Stimulated activated CD4-positive, alpha-beta T cell treated with anti-CD3 and anti-CD28 coated beads, Interleukin-12 subunit alpha, Interleukin-12 subunit beta, amount 100 ng/mL, for 48 hours (primary cell): ENCODE measurements at places on chromosomes 3 and 15.

- no peak for DNase-seq
Measured at GRCh38 chr15:71083349-71083748, 31.9 kb upstream of the THSD4 start.

GRCh38 chr3:9266716-9267115, 17.3 kb upstream of the SRGAP3 start:
- DNase-seq: no peak

DNA sequence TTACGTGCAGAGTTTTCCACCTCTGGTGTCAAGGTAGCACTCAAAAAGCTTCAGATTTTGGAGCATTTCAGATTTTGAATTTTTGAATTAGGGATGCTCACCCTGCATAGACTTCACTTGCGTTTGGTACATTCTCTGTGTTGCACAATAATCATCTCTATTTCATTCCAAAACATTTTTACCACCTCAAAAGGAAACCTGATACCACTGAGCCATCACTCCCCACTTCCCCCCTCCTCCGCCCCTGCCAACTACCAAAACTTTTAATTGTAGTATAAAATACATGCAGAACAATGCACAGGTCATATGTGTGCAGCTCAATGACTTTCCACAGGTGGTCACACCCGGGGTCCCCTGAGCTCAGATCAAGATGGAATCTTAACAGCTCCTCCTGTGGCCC, 208.8 kb downstream of the SV2B start:
- DNase-seq: peak; percentile 18

GRCh38 chr3:157445857-157446256, 9.2 kb downstream of the PTX3 start:
- DNase-seq: no peak

DNA sequence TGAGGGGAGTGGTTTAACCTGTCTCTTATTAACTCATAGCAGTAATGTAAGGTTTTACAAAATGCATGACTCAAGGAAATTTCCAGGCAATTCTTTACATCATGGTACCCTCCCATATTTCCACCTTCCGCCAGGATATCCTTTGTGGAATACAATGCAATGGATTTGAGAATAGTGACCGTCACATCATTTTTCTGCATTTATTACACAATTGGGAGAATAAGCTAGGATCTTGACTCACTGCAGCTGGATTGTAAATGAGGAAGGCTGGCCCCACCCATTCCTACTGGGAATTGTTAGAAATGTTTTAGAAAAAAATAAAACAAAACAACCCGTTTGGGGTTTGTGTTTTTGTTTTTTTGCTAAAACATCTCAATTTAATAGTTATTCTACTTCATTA, 97.4 kb downstream of the IMPG2 start:
- DNase-seq: no peak

- DNase-seq: no peak
Measured at GRCh38 chr15:89860891-89861290, 32.9 kb downstream of the AP3S2 start.

GRCh38 chr3:120470870-120471269, 20.1 kb upstream of the FSTL1 start:
- DNase-seq: no peak

DNA sequence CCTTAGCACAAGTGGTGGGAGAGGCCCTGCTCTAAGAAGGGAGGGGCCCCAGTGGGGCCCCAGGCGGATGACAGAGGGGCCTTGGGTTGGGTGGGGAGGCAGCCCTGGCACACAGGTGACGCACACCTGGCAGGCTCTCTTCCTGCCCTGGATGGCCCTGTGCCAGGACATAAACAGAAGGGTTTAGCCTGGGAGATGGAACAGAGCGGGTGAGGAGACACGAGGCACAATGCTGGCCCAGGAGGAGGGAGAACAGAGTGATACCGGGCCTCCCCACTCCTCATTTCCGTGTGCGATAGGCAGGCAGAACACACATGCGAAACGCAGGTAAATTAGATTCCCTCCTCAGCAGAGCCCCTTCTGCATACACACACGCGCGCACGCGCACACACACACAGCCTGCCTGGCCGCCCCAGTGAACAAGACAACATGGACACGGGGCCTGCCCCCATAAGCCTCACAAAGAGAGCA, 39.8 kb downstream of the IDH2 start:
- no peak for DNase-seq

DNA sequence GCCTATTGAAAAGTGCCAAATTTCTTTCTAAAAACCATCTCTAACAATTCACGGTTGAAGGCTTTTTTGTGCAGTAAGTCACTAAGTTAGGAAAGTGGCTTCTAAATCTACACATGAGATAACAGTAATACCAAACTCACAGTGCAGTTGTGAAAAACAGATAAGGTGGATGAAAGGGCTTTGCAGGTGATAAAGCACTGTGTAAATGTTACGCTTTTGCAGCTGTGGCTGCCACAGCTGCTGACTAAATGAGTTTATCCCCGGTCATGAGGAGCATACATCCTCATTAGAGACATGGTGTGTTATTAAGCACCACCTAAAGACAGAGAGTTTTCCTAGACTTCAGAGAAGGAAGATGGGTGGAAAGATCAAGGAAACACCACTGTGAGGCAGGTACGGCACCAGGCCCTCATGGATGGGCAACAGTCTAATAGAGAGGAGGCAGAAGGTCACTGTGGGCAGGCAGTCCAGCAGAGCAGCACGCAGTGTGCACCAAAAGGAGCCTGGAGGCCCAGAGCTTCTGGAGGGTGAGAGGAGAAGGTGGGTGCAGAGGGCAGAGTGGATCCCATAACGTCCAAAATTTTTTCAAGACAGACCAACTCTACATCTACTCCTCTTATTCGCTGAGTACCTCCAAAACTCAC, 68.5 kb downstream of the FMN1 start:
- DNase-seq: no peak

DNA sequence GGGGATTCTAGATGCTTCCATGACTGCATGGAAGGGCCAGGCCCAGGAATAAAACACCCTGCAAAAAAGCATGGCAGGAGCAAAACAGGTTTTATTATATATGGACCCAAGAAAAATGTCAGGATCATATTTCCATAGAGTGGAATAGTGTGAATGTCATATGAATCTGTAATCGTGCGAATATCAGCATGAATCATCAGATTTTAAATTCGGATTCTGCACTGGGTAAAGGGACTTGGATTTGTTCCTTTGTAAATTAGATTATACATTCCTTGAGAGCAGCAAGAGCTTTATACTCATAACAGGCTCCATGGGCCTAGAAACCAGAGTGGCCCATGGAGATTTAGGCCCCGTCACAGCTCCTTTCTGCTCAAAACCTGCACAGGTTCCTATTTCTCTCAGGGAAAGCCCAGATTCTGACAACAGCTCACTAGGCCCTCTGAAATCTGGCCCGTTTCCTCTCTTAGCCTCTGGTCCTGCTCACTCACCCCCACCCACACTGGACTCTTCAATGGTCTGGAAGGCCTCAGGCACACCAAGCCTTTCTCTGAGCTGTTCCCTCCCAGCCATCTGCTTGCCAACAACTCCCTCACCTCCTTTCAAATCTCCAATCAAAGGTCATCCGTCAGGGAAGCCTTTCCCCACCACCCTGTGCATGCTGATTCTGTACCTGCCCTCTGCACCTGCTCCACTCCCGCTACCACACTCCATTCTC, 76.0 kb downstream of the FEM1B start:
- DNase-seq: no peak

- no peak for DNase-seq
Measured at GRCh38 chr3:38163117-38163840, 2.1 kb upstream of the OXSR1 start.

- peak; percentile 22 for DNase-seq
Measured at GRCh38 chr15:70140543-70141375, 43.0 kb upstream of the TLE3 start.

DNA sequence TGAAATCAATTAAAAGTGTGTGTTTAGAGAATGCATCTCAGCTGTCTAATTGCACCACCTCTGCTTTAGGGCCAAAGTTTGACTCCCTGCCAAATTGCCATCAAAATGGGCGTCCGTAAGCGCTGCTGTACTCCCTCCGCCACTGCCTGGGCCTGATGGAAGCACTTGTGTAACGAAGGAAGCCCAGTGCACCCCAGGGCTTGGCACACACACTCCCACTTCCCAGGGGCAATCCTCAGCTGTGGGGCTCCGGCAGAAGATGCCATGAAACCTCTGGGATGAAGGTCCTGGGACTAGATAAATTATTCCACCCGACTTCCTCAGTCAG, 137.8 kb downstream of the RORA start:
- DNase-seq: no peak

- DNase-seq: no peak
Measured at GRCh38 chr3:62718515-62719320, 156.5 kb downstream of the CADPS start.

DNA sequence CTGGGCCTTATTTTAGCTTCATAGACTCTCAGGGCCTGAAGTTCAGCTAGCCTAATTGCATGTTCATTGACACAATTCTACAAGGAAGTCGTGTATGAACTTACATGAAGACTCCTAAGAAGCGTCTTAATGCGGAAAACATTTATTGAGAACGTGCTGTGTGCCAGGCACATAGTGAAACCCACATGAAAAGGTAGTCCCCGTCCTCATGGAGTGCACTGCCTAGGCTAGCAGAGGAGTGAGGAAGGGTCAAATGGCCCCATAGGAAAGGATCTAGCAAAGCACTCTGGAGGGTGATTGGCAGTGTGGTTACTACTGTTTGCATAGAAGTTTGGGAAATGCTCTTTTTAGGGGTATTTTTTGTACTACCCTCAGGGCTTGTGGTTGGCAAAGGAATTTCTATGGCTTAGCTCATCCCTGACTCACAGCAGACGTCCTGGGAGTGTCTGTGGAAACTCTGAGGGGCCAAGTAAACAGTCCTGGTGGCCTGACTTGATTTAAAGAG, 854 bp upstream of the NPTN start:
- no peak for DNase-seq

- no peak for DNase-seq
Measured at GRCh38 chr3:2810723-2811122, 299.5 kb downstream of the IL5RA start.

- no peak for DNase-seq
Measured at GRCh38 chr3:194925614-194926013, 239.9 kb downstream of the FAM43A start.

GRCh38 chr3:193933451-193933850, 202.5 kb upstream of the HES1 start:
- no peak for DNase-seq

DNA sequence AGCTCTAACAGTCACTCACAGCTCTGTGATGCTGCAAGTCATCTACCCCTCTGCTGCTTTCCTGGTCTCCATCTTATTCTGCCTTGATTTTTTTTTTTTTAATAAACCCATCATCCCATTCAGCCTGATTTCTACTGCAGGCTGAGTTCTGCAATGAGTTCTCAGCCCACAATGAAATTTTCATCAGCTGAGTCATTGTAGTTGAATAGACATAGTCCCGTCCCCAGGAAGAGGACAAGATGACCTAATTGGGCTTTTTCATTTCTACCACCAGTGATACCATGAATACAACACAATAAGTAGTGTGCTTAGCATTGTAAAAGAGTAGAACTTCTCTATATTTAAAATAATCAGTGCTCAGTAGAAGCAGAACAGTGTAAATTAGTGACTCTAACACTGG, 59.3 kb downstream of the C3orf85 start:
- DNase-seq: no peak

DNA sequence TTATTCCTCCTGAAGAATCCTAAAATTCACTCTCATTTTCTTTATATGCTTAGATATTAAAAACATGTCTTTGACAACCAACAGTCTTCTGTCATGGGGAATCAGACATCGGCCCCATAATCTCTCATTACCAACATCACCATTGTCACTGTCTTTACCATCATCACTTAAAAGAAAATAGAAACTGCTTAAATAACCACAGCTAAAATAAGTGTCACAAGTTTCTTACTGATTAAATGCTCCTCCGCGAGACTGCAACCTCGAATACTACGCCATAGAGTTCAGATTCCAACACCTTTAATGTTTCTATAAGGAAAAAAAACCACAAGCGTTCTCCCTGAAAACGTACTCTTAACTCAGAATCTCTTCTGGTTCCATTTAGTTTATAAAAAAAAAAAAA, 977.5 kb upstream of the CFAP20DC start:
- no peak for DNase-seq

DNA sequence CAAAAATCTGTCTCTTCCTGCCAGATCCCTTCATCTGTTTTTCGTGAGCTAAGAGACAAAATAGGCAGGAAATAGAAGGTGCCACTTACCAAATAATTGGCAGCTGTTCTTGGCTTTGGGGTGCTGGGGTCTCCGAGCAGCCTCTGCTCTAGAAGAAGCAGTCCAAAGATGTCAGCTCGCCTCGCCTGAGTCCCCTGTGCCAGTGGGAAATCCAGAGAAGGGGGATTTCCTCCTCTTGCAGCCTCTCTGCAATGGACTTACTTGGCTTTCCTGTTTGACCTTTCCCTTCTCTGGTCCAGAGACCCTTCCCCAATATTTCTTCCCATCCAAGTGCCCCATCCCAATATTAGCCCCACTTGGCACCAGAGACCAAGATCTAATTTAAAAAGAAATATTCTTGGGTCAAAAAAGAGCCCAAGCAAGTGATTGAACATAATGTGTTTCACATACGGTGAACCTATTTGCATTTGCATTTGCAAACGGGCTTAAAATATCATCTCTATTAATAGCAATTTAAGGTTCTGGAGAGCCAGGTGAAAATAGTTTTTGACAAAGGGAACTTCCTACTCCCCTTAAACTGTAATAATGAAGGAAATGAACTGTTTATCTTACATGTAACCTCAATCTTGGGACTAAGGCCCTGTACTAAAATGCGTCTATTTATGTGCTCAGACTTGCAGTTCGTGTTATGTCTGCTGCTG, 23.2 kb downstream of the CD86 start:
- DNase-seq: no peak

DNA sequence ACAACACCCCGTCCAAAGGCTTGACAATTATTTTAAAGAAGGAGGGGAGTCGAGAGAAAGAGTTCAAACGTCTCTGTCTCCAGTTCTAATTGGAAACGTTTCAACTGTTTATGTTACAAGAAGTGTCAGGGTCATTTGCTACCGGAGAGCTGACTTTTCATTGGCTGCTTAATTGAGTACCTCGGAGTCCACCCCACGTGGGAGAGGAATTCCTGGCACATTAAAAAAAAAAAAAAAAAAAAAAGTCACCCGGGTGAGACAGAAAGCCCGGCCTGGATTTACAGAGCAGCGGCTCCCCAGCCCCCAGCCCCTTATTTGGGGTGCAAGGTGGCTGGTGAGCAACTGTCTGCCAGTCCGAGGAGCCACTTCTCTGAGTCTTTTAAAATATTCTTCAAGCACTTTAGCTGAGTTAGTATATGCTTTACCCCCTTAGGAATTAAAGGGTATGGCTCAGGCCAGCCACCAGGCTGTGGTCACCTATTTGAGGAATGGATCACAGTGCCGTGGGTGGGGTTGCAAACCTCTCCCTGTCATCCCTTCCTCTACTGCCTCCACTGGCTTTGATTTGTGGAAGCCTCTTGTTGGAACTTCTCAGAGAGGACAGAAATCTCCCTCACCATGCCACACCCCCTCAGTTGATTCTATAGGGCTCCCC, 3.9 kb upstream of the TLE3 start:
- no peak for DNase-seq
